Adipocyte (in vitro differentiated cells): ENCODE measurements at places on chromosomes 7 and 10.
A peak's percentile ranks its signal among the peaks of the same experiment; 100 is the strongest.

GRCh38 chr10:36817898-36818297 lies 307.5 kb upstream of the ANKRD30A start:
- DNase-seq: no peak

GRCh38 chr7:70487428-70487827 lies 644.5 kb upstream of the GALNT17 start:
- DNase-seq: no peak

DNA sequence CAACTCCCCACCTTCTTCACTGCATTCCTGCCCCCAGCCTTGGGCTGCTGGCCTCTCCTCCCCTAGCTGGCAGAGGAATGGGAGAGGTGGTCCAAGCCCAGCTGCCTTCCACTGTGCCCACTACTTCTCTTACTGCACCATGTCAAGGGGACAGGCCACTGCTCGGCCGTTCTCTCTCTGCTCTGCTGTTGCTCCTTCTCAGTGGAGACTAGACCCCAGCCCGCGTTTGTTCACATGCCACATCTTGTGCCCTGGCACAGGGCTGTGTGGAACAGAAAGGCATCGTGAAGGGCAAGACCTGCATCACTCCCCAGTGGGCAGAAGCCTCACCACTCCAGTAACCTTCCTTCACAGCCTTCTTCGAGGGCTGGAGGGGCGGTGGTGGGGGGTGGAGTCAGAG lies 711 bp upstream of the CDHR3 start:
- DNase-seq: no peak

GRCh38 chr7:10120936-10121335 lies 852.7 kb upstream of the PHF14 start:
- no peak for DNase-seq

- no peak for DNase-seq
Observed at GRCh38 chr10:16686054-16686902, 130.9 kb downstream of the RSU1 start.

DNA sequence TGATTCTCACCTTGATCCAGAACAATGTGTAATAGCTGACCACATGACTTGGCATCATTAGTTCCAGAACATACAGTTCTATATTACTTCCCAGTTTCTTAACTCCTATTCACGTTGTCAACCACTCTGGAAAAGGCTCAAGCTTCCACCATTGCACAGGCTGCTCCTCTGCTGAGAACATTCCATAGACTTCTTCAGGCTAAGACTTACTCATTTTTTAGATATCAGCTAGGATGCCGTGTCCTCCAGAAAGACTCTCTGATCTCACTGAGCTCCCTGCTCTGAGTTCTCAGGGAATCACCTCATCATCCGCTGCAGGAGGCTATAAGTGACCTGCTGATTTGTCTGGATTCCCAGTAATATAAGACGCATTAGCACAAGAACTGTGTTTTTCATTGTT lies 73.1 kb downstream of the HTR7 start:
- no peak for DNase-seq

DNA sequence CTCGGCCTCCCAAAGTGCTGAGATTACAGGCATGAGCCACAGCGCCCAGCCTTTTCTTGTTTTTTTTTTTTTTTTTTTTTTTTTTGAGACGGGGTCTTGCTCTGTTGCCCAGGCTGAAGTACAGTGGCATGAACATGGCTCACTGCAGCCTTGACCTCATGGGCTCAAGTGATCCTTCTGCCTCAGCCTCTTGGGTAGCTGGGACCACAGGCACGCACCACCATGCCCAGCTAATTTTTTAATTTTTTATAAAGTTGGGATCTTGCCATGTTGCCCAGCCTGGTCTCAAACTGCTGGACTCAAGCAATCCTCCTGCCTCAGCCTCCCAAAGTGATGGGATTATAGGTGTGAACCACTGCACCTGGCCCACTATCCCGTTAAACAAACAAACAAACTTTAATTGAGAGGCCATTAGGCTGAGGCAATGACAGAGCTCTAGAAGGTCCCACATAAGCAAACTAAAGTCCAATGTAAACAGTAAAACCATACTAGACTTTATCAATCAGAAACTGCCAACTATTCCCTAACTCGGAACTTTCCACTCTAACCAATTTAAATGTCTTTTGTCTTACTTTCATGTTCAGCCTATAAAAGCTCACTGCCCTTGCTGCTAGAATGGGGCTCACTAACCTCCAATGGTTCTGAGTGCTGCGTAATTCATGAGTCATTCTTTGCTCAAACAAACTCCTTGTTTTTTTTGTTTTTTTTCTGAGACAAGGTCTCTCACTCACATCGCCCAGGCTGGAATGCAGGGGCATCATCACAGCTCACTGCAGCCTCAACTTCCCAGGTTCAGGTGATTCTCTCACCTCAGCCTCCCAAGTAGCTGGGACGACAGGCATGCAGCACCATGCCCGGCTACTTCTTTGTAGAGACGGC lies 1.9 kb downstream of the DHX32 start:
- peak; percentile 78 for DNase-seq

GRCh38 chr7:103955985-103956384 lies 33.5 kb downstream of the RELN start:
- no peak for DNase-seq

- DNase-seq: no peak
Observed at GRCh38 chr10:54469587-54470323, 331.3 kb downstream of the PCDH15 start.

DNA sequence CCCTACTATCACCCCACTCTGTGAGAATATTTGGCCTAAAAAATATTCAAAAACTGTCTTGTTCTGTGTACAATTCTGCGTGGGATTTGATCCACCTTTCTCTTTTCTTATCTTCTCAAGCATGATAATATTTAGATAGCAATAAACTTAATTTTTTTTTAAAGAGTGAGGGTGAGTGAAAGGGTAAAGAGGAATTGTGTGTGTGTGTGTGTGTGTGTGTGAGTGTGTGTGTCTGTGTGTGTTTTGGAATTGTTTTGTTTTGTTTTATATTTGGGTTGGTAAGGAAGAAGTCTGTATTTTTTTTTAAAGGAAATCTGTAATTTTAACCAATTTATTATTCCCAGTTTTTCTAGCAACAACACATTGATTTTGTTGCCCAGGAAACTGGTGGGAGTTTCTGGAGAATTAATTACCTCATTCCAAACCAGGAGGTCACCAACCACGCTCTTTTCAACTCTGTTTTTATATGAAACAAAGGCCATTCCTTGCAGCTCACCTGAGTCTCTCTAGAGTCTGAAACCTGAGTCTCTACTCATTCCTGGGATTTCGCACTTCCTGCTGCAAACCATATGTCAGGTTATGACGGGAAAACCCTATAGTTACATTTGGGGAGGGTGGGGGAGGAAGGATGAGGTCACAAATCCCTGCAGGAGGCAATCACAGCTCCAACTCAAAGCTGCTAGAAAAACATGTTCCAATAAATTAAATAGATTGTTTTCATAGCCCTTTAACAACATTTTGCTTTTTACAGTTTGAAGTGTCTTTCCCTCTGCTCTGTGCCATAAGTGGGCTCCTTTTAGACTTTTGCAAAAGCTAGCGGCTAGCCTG lies 38.1 kb upstream of the XPNPEP1 start:
- no peak for DNase-seq

- no peak for DNase-seq
Observed at GRCh38 chr7:111049971-111050680, 40.8 kb upstream of the LRRN3 start.

GRCh38 chr10:96642973-96643372 lies 56.2 kb upstream of the TM9SF3 start:
- peak; percentile 43 for DNase-seq

DNA sequence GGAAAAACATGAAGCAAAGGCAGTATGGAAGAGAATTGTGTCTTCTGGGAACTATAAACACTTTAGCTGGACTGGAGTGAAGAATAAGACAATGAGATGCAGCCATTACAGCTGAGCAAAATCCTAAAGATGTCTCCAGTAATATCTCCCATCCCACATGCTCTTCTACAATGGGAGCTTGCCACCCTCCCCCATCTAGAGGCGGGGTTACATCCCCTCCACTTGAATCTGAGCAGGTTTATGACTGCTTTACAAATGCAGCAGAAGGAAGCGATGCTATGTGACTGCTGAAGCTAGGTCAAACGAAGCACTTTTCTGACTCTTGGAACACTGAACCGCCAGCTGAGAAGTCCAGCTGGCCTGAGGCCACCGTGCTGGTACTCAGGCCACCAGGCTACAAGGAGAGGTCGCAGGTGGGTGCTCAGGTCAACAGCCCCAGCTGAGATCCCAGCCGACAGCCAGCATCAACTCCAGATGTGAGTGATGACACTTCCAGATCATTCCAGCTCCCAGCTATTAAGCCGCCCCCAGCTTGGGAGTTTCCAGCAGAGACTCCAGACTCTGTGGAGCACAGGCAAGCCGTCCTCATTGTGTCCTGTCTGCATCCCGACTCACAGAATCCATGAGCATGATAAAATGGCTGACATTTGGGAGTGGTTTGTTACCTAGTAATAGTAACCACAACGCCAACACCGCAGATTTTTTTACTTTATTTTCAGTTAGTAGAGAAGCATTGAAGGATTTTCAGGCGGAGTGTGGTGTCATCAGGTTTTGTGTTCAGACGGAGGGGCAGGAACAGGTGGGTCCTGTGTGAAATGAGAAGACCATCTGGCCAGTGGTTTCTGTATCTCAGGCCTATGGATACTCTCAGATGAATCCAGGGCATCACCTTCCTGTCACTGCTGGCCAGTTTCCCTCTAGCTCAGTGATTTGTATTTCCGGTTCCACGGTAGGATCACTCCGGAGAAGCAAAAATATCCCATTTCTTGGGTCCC lies 89.3 kb downstream of the NPY start:
- DNase-seq: no peak

DNA sequence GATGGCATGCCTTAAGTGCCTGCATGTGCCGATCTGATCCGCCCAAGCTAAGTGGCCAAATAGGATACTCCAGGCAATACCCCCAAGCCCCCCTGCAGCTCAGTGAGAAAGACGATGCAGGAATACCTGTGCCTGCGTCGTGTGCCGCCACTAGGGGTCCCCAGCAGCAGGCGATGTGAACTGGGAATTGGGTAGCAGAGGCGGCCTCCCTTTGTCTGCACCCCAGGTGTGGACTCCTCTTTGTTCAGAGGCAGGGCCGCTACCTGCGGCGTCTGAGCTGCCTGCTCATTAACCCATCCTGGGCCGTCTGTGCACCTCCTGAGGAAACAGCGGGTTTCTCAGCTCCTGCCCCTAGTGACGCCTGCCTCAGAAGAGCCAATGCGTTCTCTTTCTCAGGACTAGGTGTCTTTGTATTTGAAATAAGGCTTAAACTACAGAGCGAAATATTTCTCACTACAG lies 4.8 kb upstream of the CHN2 start:
- peak; percentile 60 for DNase-seq

DNA sequence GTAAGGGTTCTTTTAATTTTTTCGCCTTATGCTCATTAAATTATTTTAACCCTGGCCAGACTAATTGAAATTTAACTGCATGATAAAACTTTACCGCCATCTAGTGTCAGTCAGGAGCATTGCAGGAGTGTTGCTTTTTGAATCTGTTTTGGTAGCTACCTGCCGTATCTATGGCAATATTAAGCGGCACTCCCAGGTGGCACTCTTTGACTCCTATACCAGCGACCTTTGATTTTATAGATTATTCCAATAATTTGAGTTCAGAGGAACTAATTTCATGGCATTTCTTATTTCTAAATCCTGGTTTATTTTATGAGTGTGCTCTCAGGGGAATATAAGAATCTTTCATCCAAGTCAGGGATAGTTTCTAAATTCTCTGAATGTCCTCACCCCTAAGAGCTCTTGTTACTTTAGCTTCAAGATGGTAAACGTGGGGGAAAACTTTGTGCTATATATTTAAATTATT lies 198.9 kb downstream of the REEP3 start:
- DNase-seq: peak; percentile 81

GRCh38 chr7:54689394-54690049 lies 69.5 kb downstream of the SEC61G start:
- no peak for DNase-seq

DNA sequence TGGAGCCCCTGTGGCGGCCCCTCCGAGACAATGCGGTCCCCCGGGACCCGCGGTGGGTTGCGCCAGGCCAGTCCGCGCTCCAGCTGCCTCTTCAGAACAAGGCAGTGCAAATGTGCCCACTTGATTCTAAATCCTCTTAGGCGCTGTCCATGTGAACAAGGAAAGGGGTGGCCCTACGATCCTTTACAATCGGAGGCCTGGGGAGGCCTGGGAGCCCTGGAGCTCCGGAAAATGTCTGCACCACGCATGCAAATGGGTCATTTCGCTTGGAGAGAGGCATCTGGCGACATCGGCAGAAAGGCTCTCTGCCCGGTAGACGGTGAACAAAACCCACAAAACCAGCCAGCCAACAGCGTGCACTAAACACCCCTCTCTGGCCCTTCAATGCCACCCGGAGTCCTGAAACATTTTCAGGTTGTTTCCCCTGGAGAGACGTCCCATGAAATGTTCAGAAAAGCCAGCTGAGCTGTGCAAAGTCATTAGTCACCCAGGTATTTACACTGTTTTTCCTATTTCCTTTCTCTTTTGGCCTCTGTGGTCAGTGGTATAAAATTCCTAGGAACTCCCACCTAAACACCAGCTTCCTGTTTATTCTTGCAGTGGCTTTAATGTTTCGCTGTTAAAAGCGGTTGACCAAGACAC lies 102.8 kb upstream of the ZNF438 start:
- peak; percentile 74 for DNase-seq

GRCh38 chr10:62106929-62107519 lies 161.6 kb downstream of the RTKN2 start:
- DNase-seq: no peak

DNA sequence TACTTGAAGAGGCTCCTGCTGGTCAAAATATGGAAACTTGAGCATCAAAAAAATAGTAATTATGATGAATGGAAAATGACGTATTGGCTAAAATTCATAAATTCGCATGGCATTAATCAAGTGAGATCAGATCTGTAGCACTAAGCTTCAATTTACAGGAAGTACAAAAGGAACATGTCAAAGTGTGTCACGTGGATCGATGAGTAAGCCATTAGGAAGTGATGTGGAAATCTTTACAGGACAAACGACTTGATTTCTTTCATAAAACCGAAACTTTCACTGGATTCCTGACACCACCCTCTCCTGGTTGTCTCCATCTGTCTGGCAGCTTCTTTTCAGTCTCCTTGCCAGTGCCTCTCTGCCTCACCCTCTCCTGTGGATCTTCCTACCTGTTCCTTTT lies 25.8 kb downstream of the AKR1C8 start:
- DNase-seq: no peak

GRCh38 chr7:92949748-92950147 lies 113.4 kb upstream of the CDK6 start:
- DNase-seq: no peak

DNA sequence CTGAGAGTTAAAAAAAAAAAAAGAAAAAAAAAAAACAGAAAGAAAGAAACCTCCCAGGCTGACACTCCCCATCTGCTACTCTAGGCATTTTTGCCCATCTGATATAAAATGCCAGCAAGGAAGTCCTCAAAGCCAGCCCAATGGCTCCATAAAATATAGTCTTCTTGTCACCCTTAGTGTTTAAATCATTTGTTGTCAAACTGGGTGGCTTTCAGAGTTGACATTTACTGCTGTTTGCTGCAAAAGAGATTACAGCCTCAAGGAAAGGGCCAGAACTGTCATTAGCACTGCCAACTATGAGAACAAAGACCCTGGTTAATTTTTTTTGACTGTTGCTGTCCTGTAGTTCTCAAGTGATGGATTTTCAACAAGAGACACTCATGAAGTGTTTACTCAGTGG lies 86.5 kb downstream of the TRIL start:
- no peak for DNase-seq
